ENCODE measurements at places on chromosomes 13 and 19.

- DNase-seq, result no peak
These were observed 127.5 kb downstream of the KCTD12 start for GRCh38 chr13:76758738-76759137.

GRCh38 chr19:28075229-28075628 lies 1137.7 kb downstream of the UQCRFS1 start:
- DNase-seq, result no peak

- DNase-seq, result no peak
These were observed 747 bp upstream of the MARK4 start for GRCh38 chr19:45250216-45250831.

GRCh38 chr19:1276628-1277022 lies 1.3 kb downstream of the FAM174C start:
- peak; percentile 52 for DNase-seq

DNA sequence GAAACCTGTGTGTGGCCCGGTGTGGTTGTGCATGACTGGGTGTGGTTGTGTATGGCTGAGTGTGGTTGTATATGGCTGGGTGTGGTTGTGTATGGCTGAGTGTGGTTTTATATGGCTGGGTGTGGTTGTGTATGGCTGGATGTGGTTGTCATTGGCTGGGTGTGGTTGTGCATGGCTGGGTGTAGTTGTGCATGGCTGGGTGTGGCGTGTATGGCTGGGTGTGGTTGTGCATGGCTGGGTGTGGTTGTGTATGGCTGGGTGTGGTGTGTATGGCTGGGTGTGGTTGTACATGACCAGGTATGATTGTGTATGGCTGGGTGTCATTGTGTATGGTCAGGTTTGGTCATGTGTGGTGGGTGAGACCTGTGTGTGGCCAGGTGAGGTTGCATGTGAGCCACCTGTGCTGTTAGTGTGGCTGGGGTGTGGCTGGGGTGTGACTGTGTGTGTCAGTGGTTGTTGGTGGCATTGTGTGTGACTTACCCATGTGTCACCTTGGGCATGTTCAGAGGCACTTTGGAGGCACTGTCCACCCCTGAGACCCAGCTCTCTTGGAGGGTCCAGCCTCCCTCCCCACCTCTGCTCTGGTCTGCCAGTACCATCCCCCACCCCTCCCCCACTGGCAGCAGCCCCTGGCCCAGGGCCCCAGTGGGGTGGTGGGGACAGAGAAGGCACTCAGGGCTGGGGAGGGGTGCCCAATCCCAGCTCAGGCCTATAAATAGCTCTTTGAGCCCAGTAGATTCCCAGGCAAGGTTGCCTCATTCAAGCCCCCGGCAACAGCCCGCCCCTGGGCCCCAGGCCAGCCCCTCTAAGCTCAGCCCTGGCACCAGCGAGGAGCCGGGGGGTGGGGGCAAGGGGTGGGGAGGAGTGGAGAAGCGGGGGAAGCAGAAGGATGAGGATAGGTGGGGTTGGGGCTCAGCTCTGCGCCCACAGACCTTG lies 3.9 kb upstream of the NCAN start:
- DNase-seq, result no peak

DNA sequence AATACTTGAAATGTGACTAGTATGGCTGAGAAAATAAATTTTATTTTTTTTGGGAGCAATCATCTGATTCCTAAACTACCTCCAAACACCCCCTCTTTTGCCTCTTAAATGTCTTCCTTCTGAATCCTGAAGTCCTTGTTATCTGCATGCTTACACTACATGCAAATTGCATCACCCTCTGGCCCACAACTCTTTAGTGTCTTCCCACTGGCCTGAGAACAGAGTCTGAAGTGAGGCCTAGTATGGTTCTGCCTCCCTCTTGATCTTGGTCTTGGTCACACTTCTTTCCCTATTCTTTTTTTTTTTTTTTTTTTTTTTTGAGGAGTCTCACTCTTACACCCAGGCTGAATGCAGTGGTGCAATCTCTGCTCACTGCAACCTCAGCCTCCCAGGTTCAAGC lies 4.8 kb downstream of the ZNF558 start:
- DNase-seq, result no peak

- DNase-seq, result no peak
These were observed 170.1 kb downstream of the OLFM4 start for GRCh38 chr13:53198736-53199135.

- no peak for DNase-seq
These were observed 107.0 kb downstream of the PCDH9 start for GRCh38 chr13:67123165-67123564.

DNA sequence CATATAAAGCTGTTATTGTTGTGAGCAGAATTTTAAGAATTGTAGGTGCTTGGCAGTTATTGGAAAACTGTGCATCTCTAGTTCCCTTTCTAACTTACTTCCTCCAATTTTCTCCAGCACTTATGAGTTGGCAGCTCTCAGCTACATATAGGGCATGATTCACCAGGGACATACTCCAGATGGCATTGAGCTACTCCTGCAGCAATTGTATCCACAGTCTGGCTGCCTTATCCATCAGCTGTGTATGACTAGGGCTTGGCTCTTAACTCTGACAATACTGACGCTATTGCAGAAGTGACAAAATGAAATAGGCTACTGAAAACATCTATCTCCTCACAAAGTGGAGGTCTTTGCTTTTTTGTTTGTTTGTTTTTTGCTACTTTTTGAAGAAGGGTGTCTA lies 276.7 kb downstream of the POU4F1 start:
- DNase-seq, result no peak

GRCh38 chr13:33112766-33113165 lies 96.5 kb downstream of the KL start:
- DNase-seq, result no peak

GRCh38 chr19:43527860-43528622 lies 1.0 kb upstream of the ETHE1 start:
- no peak for DNase-seq

DNA sequence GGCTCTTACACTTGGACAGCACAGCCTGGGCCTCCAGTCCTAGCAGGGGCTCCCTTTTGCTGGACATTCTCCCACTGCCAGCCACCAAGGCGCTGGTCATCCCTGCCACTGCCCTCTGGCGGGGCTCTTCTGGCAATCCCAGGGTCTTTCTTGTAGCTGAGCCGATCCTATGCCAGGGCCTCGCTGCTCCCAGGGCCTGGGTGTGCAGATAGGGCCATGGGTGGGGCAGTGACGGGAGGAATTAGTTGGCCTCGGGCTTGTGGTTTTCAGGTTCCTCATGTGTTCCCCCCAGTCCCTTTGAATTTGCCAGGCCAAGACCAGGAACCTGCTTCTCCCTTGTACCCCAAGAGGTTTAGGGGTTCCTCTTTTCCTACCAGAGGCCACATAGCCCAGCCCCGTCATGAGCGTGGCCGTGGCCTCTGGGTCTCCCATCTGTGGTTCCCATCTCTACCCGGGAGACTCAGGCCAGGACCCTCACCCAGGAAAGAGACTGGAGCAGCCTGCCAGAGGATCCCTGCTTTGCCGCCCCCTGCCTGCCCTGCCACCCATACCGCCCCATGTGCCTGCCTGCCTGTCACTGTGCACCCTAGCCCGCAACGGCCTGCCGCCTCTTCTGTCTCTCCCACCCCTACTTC lies 26.2 kb downstream of the TMED1 start:
- DNase-seq, result no peak

- no peak for DNase-seq
These were observed 30.0 kb upstream of the PCDH17 start for GRCh38 chr13:57601536-57601935.

- no peak for DNase-seq
These were observed 13.7 kb downstream of the PTH2 start for GRCh38 chr19:49409441-49410029.

GRCh38 chr19:1268226-1269064 lies 687 bp upstream of the CIRBP start:
- no peak for DNase-seq

GRCh38 chr13:20921572-20921971 lies 19.0 kb upstream of the XPO4 start:
- DNase-seq, result no peak

- no peak for DNase-seq
These were observed 1.2 kb downstream of the PRDX2 start for GRCh38 chr19:12800466-12800770.

DNA sequence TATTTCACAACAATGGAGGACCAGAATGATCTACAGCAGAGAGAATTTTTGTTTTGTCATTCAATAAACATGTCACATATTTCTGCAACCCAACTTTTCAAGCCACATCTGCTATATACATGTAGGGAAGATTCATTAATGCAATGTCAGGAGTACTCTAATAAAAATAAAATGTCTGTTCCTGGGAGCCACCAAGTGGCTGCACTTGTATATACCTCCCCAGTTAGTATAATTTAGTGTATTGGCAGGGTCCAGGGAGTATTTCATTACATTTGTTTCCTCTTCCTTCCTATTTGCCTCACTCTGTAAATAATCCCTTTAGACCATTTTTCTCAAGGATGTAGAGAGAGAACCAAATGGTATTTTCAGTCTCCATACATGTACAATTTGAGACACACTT lies 1169.0 kb downstream of the DIAPH3 start:
- DNase-seq, result peak; percentile 11

- DNase-seq, result peak; percentile 65
These were observed 5.1 kb upstream of the SPACA6 start for GRCh38 chr19:51687791-51688670.

DNA sequence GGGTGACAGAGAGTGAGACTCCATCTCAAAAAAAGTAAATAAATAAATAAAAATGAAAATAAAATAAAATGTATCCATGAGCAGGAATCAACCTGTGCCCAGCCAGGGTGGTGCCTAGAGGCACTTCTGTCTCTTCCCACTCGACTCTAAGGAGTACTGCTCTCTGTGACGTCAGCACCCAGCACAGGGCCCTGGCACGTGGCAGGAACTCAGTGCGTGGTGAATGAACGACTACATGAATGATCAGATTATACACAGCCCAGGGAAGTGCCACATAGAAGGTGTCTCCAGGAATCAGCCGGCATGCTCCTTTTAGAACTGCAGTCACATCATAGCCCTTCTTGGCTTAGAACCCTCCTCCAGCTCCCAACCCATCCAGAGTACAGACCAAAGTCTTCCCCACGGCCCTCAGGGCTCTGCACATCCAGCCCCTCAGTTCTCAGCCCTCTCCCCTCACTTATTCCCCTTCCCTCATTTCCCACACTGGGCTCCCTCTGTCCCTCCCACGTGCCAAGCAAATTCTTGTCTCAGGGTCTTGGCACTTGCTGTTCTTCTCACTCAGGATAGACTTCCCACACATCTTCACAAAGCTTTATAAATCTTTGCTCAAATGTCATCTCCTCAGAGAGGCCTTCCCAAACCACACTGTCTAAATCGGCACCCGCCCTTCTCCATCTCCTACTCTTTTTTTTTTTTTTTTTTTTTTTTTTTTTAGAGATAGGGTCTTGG lies 4.2 kb downstream of the CLIP3 start:
- DNase-seq, result no peak

DNA sequence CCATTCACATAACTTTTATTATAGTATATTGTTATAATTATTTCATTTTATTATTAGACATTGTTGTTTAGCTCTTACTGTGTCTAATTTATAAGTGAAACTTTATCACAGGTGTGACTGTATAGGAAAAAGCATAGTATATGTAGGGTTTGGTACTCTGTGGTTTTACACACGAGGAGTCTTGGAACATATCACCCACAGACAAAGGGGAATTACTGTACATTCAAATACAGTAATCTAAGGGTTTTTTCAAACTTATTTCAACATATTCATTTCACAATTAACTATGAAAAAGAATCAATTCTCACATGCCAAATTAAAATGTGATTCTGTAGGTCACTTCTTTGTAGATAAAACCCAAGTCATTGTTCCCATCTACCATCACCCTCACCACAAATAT lies 46.0 kb downstream of the RBM26 start:
- no peak for DNase-seq

GRCh38 chr19:45253396-45254027 lies 2.4 kb downstream of the MARK4 start:
- no peak for DNase-seq

GRCh38 chr13:43905435-43906031 lies 25.8 kb downstream of the LACC1 start:
- peak; percentile 67 for DNase-seq

DNA sequence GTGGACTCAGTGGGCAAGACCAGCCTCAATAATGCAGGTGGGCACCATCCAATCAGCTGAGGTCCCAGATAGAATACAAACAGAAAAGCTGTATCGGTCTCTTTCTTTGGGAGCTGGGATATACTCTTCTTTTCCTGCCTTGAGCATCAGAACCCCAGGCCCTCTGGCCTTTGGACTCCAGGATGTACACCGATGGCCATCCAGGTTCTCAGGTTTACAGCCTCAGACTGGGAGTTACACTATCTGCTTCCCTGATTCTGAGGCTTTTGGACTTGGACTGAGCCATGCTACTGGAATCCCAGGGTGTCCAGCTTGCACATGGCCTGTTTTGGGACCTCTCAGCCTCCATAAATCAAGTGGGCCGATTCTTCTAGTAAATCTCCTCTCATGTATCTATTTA lies 27.6 kb upstream of the USP12 start:
- no peak for DNase-seq

DNA sequence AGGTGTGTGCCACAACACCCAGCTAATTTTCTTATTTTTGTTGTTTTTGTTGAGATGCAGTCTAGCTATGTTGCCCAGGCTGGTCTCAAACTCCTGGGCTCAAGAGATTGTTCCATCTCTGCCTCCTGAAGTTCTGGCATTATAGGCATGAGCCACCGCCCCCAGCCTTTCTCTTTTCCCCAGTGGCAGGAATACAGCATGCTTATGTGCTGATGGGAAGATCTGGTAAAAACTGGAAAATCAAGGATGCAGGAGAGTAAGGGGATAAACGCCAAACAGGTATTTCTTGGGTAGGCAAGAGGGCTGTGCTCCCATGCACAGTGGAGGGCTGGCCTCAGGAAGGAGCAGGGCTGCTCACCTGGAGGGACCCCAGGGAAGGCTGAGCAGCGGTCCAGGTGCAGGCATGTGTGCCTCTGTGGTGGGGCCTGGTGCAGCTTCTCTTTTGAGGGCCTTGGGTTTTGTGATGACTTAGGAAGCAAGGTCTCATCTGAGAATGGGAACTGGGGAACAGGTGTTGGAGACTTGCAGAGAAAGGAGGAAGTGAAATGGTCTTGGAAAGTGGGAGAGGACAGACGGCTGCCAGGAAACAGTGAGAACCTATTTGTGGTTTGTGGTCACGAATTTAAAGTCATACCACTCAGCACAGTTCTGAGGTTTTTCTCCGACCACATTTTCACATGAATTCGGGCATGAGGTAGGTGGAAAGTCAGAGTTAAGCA lies 106.5 kb downstream of the TEX26 start:
- DNase-seq, result peak; percentile 80

DNA sequence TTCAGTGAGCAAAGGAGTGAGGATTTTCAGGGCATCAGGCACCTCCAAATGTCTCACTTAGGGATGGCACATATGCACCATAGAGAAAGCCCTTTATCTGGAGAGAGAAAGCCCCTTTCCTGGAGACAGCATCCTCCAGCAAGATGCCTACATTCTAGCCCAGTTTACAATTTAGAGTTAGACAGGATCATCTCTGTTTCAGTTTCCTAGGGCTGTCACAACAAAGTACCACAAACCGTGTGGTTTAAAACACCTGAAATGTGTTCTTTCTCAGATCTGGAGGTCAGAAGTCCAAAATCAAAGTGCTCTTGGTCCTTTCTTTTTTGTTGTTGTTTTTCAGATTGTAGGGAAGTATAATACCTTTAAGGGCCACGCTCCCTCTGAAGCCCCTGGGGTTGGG lies 61.8 kb downstream of the MBNL2 start:
- no peak for DNase-seq

GRCh38 chr19:489418-490196 lies 6.7 kb upstream of the MADCAM1 start:
- no peak for DNase-seq

GRCh38 chr13:44692173-44692713 lies 116.1 kb upstream of the TSC22D1 start:
- DNase-seq, result no peak

GRCh38 chr19:41554907-41555306 lies 21.1 kb upstream of the CEACAM21 start:
- DNase-seq, result no peak

- DNase-seq, result no peak
These were observed 28.6 kb downstream of the AKT2 start for GRCh38 chr19:40256512-40256911.
